ENCODE measurements at places on chromosomes 13 and 19.

DNA sequence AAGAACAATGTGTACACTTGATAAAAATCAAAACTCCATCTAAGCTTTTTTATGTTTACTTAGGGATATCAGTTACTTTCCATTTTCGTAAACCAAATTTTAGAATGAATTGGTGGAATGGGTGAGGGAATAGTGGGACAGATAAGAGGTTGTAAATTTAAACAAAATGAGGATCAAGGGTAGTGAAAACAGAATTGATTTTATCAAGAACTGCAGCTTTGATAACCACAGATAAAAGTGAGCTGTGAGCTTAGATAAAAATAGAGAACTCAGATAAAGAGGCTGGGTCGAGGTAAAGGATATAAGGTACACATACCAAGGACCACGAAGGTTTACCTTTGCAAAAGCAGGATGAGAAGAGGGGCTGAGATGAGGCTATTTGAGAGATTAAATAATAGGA, 813.2 kb upstream of the GPC6 start:
- no peak for DNase-seq

DNA sequence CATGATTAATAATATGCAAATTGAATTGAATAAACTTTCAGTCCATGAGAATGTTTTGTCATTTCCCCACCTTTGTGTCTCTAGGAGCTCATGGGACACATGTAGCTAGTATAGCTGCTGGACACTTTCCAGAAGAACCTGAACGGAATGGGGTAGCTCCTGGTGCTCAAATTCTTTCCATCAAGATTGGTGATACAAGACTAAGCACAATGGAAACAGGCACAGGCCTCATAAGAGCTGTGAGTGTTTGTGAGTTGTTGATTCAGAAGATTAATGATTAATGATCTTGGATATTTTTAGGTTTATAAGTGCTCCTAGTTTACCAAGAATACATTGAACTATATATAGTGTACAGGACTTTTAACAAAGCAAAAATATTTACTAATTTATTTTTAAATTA, 30.1 kb downstream of the TPP2 start:
- no peak for DNase-seq

DNA sequence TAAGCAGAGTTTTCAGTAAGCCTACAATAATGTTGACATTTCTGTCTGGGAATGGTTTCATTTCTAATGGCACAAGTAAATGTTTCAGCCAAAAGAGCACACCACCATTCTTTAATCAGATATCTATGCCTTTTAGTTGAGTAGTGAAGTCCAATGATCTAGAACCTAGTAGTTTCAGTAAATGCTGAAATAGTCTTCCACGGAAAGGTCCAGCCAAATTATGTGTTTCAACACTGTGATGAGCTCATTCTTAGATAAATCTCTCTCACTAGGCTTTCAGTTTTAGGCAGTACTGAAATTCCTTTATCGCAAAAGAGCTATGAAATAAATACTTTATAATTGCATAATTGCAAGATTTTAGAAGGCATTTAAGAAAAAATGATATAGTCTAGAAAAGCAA, 816.8 kb upstream of the PCDH9 start:
- DNase-seq: no peak

DNA sequence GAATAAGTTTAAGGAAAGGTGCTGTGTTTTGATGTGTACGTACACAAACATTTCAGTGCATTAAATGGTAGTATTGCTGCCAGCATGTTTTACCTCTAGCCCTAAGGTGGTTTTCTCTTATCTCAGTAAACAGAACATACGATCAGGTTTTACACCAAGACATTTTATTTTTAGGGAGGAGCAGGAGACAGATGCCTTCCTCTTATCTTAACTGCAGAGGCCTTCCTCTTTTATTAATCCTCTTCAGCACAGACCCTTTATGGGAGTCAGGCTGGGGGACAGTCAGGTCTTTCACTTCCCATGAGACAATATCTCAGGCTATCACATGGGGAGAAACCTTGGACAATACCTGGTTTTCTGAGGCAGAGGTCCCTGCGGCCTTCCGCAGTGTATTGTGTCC, 14.9 kb upstream of the ZNF611 start:
- DNase-seq: no peak

GRCh38 chr13:35993686-35994085, 137.5 kb downstream of the DCLK1 start:
- DNase-seq: no peak

All from activated CD4-positive, alpha-beta T cell treated with anti-CD3 and anti-CD28 coated beads, Interleukin-2, amount 50 U/mL, for 1 hour (primary cell).